Breast epithelium (tissue), 4 donors: ENCODE measurements at places on chromosomes 2 and 18.

- no peak for DNase-seq
Measured at GRCh38 chr2:148302526-148302925, 281.6 kb downstream of the MBD5 start.

DNA sequence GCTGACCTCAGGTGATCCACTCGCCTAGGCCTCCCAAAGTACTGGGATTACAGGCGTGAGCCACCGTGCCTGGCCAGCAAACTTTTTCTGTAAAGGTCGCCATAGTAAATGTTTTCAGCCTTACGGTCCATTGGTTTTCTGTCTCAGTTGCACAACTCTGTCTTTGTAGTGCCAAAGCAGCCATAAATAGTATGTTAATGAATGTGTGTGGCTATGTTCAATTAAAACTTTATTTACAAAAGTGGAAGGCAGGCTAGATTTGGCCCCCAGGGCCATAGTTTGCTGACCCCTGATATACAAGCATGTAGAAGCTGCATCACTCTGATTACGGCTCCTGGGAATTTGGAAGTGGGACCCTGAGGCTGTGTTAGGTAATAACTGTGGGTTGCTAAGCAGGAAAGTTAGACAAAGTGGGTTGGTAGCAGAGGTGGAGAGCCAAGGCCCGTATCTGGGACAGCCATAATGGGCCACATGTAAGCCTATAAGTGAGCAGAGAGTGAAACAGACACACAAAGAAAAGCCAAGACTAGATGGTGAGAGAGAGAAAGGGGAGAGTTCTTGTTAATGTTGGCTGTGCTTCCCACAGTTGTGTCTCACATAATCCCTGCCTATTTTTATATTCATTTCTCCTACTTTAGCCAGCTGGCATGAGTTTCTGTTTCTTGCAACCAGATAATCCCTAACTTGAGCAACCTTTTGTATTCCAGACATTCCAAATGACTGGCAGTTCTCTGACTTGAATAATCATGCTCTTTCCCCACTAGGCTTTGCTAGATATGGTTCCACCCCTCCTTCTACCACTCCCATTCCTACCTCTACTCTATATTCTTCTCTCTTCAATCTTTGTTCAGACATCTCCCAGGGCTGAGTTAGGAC is 223.3 kb upstream of the STON1 start:
- no peak for DNase-seq

DNA sequence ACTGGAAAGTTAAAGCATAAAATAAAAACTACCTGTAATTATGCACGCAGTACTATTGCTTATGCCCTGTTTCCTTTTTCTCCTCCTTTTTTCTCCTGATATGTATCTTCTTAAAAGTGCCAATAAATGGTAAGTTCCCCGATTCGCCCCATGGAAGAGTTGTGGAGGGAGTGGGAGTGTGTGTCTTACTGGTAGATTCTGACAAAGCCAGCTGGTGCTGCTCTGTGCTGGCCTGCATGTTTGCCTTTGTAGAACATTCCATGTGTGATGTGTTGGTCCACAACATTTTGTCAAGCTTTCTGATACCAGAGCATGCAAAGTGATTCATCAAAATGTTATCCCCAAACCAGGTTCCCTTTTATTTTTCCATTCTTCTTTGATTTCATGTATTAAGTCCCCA is 356.9 kb upstream of the RAB12 start:
- DNase-seq, result no peak

- DNase-seq, result no peak
Measured at GRCh38 chr2:110657724-110658305, 20.0 kb downstream of the BUB1 start.

DNA sequence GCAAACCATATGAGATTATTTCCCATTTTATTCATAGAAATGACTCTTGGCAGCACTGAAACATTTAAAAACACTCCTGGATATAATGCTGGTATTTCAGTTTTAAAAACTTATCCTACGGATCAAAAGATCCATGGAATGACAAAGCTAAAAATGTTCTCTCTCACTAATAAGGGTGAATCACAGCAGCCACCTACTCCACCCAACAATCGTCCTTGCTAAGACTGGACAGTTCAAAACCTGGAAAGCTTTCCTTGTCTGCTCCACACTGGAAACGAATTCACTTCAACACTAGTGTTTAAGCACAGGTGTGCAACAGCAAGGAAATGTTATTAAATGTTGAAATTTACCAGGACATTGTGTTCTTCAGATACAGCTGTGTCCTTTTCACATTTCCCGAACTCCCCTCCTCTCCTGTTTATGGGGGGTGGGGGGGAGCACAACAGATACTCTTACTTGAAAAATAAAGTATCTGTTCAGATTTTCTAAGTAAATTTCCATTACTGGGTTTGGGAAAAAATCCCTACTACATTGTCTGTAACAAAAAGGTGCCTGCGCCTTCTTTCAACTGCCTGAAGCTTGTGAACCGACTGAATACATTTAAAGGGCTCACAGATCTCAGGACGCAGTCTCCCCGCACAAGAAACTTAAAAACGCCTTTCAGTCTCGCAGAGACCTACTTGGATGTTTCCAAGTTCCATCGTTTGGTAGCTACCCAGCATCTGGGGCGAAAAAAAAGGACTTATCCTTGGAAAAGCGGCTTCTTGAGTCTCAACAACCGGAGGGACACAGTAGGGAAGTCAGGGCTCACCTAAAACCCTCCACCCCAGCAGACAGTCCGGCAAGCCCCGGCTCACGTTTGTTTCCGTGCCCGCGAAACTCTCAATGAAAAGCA is 1.3 kb downstream of the YWHAQ start:
- DNase-seq, result no peak

DNA sequence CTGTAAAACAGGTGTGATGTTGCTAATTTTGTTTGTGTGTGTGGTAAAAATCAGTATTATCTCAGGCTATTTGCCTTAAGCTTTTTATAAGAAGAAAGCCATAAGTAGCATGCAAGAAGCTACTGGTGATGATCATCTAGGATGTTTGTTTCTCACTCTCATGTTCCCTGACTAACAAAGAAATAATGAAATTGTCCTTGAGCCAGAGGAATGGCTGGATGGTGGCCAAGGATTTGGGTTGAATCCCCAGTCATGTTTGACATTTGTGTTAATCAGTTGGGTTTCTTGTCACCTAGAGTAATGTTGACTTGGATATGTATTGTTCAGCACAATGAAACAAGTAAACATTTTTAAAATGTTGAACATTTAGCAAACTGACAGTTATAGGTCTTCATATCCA is 496.8 kb upstream of the ZEB2 start:
- DNase-seq, result no peak

DNA sequence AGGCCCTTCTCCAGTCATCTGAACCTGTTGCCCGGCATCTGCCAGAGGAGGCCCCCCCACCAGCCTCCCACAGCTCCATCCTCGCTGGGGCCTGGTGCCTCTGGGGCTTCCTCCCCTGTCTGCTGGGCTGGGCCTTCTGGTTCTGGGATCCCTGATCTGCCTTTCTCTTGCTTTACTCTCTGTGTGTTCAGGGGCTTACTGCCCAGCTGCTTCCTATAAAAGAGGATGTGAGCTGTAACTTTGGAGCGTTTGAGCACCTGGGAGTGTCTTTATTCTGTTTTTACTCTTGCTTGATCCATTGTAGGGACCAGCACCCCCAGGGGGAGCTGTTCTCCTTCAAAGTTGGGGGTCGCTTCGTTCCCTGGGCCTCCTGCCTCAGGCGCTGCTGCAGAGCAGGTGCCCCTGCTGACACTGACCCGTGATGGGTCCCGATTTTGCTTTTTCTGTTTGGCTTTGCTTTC is 23.1 kb upstream of the FAHD2A start:
- DNase-seq, result no peak

GRCh38 chr2:138720035-138720838 is 60.0 kb downstream of the NXPH2 start:
- no peak for DNase-seq

GRCh38 chr2:61617610-61618009 is 79.5 kb upstream of the XPO1 start:
- no peak for DNase-seq

DNA sequence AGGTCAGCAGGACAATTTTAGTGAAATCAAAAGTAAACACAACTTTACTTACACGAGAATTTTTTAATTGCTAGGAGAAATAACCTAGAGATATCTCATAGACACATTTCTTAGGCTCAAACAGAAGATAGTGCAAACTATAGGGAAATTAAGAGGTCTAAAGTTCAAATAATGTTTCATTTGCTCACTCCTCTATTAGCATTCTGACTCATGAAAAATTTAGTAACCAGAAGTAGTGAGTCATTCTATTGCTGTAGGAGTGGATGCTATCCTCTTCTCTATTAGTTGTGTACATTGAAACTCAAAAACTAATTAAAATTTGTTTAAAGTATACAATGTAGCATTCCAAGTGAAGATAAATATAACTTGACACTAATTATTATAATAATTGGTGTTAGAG is 908.3 kb upstream of the TMEFF2 start:
- no peak for DNase-seq

DNA sequence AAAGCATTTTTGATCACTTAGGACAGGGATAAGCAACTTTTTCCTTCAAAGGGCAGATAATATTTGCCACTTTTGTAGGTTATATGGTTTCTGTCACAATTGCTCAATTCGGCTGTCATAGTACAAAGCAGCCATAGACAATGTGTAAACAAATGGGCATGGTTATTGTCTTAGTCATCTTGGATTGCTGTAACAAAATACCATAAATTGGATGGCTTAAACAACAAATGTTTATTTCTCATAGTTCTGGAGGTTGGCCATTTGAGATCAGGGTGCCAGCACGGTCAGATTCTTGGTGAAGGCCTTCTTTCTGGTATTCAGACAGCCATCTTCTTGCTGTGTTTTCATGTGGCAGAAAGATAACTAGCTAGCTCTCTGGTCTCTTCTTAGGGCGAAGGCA is 91.2 kb downstream of the TAF4B start:
- no peak for DNase-seq

- DNase-seq, result peak; percentile 30
Measured at GRCh38 chr2:10256031-10256514, 46.6 kb upstream of the HPCAL1 start.

GRCh38 chr2:48943436-48943835 is 187.9 kb upstream of the LHCGR start:
- DNase-seq, result no peak

GRCh38 chr2:220043155-220043989 is 415.9 kb downstream of the SLC4A3 start:
- DNase-seq, result no peak

- peak; percentile 95 for DNase-seq
Measured at GRCh38 chr2:121196132-121196848, 88.7 kb downstream of the TFCP2L1 start.

DNA sequence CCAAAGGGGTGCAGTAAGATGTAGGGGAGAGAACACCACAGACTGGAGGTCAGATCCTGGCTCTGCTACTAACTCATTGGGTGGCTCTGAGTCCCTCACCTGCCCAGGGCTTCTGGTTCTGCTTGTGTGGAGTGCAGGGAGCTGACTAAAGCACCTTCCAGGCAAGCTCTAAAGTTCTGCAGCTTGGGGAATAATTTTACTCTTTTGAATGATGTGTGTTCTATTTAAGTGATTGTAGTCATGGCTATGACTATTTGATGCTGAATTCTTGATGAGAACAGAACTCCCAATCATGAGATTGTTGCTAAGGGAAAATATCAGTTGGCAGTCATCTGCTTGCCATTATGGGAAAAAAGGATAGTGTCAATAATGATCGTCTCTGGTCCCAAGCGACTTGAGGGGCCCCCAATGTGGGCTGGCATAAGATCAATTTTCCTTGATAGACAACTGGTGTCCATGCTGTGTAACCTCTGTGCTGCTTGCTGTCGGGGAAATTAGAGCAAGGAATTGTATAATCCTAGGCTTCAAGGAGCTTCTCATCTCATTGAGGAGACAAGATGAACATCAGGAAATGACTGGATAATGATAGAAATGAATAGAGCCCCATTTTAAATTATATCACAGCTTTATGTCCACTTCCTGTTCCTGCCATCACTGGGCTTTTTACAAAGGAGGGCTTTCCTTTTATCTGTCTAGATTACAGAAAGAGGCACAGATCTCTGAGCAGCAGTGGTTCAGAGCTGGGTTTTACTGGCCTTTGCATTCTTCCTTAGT is 131.7 kb downstream of the SLC4A3 start:
- DNase-seq, result no peak

DNA sequence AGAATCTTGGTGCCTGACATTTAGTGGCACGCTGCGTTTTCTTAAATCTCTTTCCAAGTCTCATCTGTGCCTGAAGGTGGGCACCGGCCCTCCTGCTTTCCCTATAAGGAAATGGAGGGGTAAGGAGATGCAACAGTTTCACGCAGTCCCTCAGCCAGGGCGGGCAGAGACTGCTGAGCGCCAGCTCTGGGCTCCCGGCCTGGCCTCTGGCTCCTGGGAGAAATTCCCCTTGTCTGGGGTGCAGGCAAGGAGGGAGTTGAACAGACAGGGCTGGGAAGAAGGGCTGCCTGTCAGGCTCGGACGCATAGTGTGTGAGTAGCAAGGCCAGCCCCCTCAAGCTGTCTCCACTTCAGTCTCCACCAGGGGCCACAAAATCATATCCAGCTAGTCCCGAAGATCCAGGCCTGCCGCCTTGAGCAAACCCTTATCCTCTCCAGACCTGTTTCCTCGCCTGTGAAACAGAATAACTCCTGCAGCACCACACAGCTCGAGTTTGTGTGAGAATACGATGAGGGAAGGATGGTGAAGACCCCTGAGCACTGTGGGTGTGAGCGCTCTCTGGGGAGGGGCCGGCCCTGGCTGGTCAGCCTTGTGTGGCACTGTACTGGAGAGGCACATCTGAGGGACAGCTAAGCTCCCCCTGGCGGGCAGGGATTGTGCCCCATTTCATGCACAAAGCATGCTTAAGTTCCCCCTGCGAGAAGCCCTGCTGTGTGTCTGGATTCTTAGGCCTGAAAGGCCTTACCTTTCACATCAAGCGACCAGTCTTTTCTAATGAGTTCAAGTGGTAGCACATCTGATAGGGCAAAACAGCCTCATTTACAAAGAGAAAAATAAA is 33.8 kb downstream of the SDC1 start:
- DNase-seq, result no peak

DNA sequence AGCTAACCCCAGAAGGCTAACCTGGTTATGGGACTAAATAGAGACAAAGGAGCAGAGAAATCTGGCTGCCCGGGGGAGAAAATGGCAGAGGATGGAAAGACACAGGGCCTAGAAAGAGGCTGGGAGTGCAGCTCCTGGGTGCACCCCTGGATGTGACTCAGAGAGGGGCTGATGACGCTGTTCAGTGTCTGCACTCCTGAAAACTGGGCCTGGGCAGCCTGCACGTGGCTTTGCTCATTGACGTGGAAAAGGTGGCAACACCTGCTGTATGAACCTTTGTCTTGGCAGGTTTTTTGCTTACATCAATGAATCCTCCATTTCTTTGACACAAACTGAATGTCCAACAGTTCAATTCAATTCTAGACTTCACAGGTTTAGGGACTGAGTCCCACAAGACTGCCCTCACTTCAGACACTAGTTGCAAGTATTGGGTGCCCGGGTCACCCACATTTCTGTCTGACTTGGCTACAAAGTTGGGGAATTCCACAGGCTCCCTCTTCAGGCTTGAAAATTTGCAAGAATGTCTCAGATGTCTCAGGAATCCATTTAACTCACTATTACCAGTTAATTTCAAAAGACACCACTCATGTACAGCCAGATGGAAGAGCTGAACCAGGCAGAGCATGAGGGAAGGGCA is 47.3 kb upstream of the PUM2 start:
- DNase-seq, result no peak
